ENCODE measurements at places on chromosomes 2 and 18. TPM values are rescaled to one million over a fixed set of nuclear protein-coding genes. Genes with fewer than 3 reads are reported as not detected.

Gene CCDC74B
- 4.5 TPM for total RNA-seq

Gene CCDC141
- total RNA-seq = 3.0 TPM

Gene DNAJC5G
- total RNA-seq = not detected

Gene SLC5A7
- total RNA-seq = 0.88 TPM

Gene GALNT5
- total RNA-seq = 0.47 TPM

Gene MARCO
- total RNA-seq = 4.6 TPM

Gene EHD3
- total RNA-seq = 9.5 TPM

Gene IKZF2
- 12.4 TPM for total RNA-seq

Gene ANKRD23
- total RNA-seq = 4.0 TPM

Gene LYPD6
- 1.1 TPM for total RNA-seq

Gene ASB18
- total RNA-seq = not detected

All from kidney (tissue), 22 donors.